ENCODE measurements at places on chromosomes 2 and 18.

GRCh38 chr2:240328526-240328925 lies 106.9 kb upstream of the GPC1 start:
- DNase-seq = no peak

GRCh38 chr18:63182310-63182772 lies 137.2 kb downstream of the BCL2 start:
- no peak for DNase-seq

DNA sequence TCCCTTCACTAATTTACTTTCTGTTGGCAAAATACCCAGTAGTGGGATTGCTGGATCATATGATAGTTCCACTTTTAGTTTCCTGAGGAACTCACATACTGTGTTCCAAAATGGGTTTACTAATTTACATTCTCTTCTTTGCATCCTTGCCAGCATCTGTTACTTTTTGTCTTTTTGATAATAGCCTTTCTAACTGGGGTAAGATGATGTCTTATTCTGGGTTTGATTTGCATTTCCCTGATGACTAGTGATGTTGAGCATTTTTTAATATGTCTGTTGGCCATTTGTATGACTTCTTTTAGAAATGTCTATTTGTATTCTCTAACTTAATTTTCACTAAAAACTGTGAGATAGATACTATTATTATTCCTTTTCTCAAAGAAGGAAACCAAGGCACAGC lies 411.7 kb downstream of the SOCS6 start:
- DNase-seq = no peak

DNA sequence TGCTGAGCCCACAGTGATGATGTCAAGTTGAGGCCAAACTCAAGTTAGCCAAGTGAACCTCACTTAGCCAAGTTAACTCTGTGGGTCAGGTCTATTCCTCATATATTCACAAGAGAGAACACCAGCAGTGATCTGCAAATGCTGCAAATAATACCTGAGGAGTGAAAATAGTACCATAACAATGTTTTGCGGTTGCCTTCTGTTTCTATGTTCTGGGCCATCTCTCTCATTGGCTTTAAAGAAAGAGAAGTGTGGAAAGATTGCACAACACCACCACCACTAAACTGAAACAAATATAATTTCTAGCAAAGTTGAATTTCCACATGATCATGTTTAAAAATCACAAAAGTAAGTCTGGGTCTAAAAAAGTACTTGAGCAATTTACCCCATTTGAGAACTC lies 211.1 kb upstream of the GALNT5 start:
- DNase-seq = no peak

DNA sequence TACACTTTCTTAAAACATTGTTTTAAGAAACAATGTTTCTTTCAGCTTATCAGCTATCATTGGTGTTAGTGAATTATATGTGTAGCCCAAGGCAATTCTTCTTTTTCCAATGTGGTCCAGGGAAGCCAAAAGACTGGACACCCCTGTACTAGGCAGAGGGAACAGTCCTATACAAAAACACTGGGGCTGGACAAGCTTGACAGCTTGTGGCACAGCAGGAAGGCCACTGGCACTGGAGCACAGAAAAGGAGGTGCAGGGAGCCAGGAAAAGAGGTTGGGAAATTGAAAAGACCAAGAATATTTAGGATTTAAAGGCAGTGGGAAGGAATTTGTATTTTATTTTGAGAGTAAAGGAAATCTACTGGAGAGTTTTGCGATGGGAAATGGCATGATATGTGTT lies 47.7 kb downstream of the SRD5A2 start:
- DNase-seq = no peak

- DNase-seq = no peak
Measured at GRCh38 chr2:132373391-132374135, 43.0 kb upstream of the GPR39 start.

DNA sequence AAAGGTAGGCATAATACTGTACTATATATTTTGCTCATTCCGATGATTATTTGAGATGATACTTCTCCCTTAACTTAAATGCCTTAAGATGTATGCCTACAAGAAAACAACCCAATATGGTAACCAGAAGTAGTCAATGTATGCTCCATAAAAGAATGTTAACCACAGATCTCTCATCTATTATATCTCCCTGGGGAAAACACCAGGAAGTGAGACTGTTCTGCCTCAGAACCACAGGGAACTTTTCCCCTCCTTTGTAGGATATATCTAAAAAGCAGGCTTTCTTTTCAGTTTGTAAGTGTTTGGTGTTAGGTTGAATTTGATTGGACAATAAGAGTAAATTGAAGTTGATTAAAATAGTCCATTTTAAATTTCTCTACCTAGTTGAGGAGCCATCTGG lies 1160.5 kb upstream of the NXPH2 start:
- no peak for DNase-seq

DNA sequence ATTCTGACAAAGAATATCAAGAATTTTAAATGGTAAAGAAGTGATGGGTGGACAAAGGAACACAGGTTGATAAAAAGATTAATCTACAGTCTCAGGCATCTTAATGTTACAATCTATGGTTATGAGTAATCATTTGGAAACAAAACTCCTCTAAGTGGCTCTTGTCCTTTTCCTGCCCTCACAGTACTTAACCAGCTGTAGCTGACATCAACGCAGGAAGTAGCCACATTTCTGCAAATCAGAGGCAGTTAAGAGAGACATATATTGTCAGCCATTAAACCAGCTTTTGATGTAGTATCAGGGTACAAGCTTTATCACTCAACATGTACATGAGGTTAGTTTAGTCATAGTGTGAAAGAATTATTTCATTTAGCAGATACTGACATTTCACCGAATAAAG lies 244.6 kb downstream of the NR4A2 start:
- DNase-seq = no peak

DNA sequence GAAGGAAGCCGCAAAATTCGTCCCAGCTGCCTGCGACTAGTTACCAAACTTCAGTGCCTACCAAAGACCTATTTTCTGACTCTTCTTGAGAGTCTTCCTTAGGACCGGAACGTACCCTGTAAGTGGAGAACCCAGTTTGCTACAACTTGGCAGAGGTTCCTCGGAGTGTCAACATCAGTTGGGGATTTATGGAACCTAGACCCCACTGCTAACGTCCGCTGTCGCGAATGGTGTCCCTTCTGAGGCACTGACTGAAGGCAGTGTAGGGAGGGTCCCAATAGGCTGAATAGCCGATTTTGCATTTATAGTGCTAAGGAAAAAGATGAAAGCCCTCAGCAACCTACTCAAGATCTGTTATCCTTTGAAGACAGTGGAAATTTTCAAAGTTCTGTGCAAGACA lies 568 bp upstream of the STK17B start:
- no peak for DNase-seq

DNA sequence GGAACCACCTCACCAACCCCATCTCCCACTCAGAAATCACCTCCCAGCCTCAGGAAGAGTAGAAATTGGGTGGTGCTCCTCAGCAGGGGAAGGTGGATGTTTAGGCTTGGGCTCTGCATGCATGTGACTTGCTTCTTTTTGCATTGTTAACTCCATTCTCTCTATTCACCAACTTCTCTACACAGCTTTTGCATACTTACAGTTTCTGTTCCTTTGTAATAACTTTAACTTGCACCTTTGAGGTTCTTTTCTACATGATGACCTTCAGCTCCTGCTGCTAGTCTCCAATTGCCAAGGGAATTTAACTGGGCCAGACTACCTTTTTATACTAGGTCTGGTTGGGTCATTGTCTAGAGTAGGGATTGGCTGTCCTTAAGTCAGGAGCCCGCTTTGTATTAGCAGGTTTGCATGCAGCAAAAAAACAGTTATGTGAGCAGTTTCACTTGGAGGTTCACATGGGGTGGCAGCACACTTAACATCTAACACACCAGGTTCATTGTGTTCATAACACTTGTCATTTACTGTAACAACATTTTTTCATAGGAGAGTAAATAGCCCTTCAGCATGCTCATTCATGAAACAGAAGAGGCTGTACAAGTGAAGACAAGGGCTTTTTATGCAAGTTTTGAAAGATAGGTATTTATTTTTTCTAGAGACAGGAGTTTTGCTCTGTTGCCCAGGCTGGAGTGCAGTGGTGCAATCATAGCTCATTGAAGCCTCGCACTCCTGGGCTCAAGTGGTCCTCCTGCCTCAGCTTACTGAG lies 12.0 kb downstream of the MRPL35 start:
- no peak for DNase-seq

DNA sequence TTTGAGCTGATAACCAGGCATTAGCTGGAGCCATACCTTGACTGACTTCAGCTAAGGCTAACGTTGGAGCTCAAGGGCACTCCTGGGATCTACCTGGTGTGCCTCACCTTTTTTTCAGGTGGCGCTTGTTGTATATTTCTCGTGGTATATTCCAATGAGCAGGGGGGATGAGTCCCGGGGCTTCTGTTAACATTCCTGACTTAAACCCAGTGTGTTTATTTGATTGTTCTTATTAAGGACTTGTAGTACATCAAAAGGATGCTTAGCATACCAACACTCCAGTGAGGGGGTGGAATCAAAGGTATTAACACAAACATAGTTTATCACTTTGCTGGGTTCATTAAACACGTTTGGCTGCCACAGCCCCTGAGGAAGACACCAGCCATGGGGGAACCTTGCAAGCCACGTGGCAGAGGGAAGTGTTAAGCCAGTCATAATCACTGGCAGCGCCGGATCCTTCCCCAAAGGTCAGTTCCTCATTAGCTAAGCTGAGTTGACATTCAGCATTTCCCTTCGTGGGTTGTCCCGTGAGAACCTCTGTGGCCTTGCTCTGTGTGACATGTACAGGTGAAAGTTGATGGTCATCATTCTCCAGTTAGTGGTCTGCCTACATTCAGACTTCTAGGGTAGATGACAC lies 119.5 kb upstream of the MCFD2 start:
- DNase-seq = no peak

- DNase-seq = no peak
Measured at GRCh38 chr18:79803611-79804051, 5.9 kb downstream of the KCNG2 start.

DNA sequence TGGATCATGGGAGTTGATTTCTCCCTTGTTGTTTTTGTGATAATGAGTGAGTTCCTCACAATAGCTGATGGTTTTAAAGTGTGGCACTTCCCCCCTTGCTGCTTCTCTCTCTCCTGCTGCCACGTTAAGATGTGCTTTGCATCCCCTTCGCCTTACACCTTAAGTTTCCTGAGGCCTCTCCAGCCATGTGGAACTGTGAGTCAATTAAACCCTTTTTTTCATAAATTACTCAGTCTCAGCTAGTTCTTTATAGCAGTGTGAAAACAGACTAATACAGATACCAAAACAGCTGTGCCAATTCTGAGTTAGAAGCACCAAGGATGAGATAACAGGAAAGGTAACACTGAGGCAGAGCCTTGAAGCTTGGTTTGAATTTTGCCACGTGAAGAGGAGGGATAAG lies 44.7 kb downstream of the ITSN2 start:
- DNase-seq = no peak

GRCh38 chr2:203934711-203935438 lies 1.7 kb upstream of the ICOS start:
- no peak for DNase-seq

GRCh38 chr2:32095671-32096070 lies 32.3 kb downstream of the SPAST start:
- no peak for DNase-seq
